Left renal cortex interstitium (tissue), 4 donors: ENCODE measurements at places on chromosomes 11 and 22. TPM values are rescaled to one million over a fixed set of nuclear protein-coding genes. Genes with fewer than 3 reads are reported as not detected.

Gene GNAZ
- polyA plus RNA-seq, result 5.2 TPM

- peak; percentile 75 for DNase-seq
These were observed 252.3 kb downstream of the KIRREL3 start for GRCh38 chr11:126748100-126748791.

GRCh38 chr11:117176186-117176585 is 2.4 kb upstream of the SIDT2 start:
- no peak for DNase-seq

Gene OR2AT4
- 0.01 TPM for polyA plus RNA-seq

Gene SEZ6L
- 0.18 TPM for polyA plus RNA-seq

GRCh38 chr22:21916309-21916918 is 36.2 kb downstream of the PPM1F start:
- DNase-seq, result no peak

DNA sequence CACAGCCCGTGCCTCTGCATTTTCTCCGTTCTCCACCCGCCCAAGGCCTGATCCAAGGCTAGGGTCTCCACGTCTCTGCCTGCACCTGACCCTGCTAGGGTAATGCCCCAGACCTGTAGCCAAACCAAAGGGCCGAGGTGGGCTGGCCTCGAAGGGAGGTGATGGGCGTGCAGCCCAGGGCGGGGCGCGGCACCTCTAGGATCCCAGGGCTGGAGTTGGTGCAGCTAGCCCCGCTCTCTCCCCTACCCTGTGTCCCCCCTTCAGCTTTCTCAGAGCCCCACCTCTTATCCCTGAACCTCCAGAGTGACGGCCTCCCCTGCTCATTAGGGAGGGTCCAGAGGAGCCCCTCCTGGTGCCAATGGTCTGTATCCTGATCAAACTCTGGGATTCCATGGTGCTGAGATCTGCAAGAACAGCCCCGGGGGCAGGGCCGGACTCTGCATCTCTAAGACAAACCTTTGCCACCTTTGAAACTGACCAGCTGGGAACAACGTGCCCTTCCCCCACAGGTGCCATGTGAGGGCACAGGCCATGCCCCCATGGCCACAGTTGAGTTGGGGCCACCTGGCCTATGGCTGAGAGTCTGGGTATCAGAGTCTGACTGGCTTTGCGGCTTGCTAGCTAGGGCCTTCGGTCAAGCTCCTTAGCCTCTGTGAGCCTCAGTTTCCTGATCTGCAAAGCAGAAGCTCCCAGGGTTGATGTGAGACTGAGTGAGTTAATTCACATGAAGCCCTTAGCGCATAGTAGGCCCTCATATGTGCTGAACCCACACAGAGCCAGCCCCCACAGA is 23.1 kb upstream of the CBX7 start:
- DNase-seq, result no peak

DNA sequence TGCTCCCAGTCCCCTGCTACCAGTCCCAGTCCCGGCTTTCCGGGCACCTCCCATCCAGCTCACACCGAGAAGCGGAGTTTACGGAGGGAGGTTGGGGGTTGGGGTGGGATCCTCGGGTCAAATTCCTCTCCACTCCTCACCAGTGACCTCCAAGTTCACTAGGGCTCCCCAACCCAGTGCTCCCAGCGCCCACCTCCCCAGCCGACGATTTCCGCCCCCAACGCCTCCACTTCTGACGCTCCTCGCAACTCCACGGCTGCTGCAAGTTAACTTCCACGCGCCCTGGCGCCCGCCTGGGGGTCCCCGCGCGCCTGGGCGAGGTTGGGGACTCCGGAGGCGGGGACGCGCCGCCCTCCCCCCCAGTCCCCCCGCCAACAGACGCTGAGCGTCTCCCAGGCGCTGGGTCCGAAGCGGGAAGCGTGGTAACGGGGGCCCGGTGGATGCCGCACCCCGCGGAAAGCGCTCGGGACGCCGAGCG is 526 bp downstream of the TPST2 start:
- no peak for DNase-seq

Gene PKNOX2
- 13.7 TPM for polyA plus RNA-seq

GRCh38 chr11:61870541-61871031 is 20.8 kb downstream of the FADS3 start:
- no peak for DNase-seq

- no peak for DNase-seq
These were observed 31.2 kb downstream of the MTMR3 start for GRCh38 chr22:29914165-29914564.

Gene OR4C13
- not detected for polyA plus RNA-seq

DNA sequence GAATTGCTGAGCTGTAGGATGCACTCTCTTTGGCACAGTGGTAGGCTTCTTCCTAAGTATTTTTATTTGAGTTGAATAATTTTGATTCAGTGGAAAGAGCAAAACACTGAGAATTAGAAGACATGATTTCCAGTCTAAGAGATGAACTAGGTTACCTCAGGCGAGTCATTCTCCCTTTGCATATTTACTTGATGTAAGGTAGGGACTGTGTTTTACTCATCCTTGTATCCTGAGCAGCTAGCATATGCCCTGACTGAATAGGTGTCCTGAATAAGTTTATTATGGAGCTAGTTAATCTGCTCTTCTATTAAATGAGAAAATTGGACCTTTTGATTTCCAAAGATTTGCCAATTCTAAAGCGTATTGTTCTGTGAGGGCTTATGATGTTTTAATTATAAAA is 50.7 kb downstream of the STIM1 start:
- no peak for DNase-seq

- DNase-seq, result no peak
These were observed 7.3 kb upstream of the SYT7 start for GRCh38 chr11:61587951-61588727.

- no peak for DNase-seq
These were observed 20.6 kb upstream of the FDX1 start for GRCh38 chr11:110409174-110409573.

- DNase-seq, result no peak
These were observed 207.1 kb upstream of the ARHGAP20 start for GRCh38 chr11:110919241-110919922.

DNA sequence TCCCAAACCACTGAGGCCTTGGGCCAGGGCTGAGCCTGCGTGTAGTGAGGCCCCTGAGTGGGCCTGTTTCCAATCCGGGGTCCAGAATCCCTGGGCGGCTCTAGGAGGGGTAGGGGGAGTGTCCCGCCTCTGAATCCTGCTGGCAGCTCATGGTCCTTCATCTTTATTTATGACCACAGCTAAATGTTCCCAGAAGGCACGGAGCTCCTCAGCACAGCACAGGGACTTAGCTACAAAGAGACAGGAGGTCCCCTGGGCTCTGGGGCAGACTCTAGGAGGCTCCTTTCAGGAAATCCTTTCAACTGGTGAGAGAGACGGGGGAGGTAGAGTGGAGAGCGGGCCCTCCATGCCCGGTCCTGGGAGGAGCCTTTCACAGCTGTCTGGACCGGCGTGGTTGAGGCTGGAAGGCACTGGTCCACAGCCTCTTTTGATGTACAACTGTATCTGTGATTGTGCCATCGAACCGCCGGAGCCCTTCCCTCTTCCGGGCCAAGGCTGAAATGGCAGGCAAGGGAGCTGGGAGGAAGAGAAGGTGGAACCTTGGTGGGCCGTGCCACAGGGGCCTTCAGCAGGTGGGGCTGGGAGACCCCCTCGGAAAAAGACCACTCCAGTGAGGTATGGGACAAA is 46.8 kb downstream of the SCUBE1 start:
- DNase-seq, result no peak

- DNase-seq, result no peak
These were observed 7.6 kb downstream of the MYO18B start for GRCh38 chr22:25749420-25750169.

DNA sequence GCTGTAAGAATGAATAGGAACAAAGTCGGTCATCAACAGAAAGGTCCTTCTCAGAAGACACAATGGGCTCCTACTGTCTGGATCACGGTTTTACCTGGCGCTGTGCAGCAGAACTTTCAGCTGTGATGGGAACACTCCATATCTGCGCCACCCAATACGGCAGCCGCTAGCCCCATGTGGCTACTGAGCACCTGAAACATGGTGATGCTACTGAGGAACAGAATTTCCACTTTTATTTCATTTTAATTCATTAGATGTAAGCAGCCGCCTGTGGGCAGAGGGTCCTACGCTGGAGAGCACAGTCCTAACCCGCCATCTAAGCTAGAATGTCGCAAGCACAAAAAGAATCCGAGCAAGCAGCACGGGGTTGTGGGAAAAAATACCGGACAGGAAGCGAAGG is 2.7 kb downstream of the SULT4A1 start:
- no peak for DNase-seq

DNA sequence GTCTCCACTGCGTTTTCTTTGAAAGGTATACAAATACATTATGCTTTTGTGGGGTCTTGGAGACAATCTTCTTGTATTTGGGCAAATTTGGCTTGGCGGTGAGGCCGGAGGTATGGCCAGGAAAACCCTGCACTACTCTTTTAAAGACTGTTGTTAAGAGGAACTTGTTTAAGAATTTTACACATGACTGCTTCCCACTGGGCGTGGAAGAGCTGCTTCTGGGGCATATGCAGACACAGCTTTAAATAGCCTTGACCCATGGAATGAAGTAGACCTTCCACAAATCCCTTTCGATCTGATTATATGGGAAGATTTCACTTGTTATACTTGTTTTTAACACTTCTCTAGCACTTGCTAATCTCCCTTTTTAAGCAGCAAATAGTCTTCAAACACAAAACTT is 453.6 kb downstream of the MN1 start:
- DNase-seq, result peak; percentile 40

DNA sequence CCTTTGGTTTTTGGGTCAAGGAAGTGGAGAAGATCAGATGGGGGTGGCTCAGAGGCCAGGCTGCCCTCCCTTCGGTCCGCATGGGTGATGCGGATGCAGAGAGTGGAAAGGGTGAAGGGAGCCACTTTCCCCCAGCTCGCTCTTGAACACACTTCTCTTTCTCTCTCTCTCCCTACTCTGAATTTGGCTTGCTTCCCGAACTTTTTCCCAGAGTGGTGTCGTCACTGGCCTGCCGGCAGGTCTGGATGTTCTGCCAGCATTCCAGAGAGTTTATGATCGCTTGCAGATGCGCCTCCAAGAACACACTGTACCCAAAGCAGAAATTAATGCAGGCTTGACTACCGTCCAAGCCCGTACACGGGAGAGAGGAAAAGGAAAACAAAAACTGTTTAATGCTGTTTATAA is 103.2 kb downstream of the ZBTB16 start:
- DNase-seq, result peak; percentile 91

GRCh38 chr22:49756201-49756600 is 71.5 kb downstream of the BRD1 start:
- no peak for DNase-seq

Gene APOBEC3G
- 7.5 TPM for polyA plus RNA-seq

GRCh38 chr22:20117633-20118299 is 740 bp upstream of the TRMT2A start:
- DNase-seq, result no peak

GRCh38 chr11:4699697-4700435 is 2.2 kb upstream of the OR51E2 start:
- DNase-seq, result no peak

DNA sequence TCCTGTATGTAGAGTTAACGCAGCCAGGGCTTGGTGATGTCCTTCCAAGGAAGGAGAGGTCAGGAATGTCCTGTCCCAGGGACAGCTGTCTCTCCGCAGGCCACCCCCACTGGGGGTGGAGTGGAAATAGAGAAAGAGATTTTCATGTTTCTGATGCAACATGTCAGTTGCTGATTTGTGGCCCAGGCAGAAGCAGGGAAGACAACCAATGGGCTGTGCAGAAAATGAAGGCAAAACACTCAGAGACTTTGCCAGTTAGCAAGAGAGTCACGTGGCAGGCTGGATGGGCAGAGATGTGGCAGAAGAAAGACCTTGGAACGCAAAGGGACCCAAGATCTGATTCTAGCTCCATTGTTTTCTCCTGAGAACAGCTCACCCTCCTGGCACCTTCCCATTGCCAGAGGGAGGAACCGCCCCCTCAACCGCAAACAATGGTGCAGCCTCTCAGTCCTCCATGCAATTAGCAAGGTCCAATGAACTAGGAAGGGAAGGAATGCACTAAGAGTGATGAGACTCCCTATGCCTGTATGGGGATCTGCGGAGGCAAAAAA is 71.0 kb downstream of the SYN3 start:
- no peak for DNase-seq

- no peak for DNase-seq
These were observed 7.4 kb upstream of the CDC42BPG start for GRCh38 chr11:64851831-64852351.

DNA sequence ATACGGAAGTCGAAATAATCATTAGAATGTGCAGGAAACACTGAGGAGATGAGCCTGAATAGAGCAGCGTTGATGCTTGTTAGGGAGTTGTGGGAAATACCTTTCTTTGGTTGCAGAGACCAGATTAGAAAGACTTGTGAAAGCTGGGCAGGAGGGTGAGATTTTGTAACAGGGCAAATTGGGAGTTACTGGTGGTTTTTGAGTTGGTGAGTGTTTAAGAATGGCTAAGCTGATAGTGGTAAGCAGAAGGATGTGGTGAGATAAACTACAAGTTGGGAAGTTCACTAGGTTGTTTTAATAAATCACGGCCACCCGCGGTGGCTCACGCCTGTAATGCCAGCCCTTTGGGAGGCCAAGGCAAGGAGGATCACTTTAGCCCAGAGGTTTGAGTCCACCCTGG is 34.4 kb downstream of the MCAM start:
- no peak for DNase-seq

GRCh38 chr22:35972559-35972958 is 56.1 kb downstream of the RBFOX2 start:
- no peak for DNase-seq

DNA sequence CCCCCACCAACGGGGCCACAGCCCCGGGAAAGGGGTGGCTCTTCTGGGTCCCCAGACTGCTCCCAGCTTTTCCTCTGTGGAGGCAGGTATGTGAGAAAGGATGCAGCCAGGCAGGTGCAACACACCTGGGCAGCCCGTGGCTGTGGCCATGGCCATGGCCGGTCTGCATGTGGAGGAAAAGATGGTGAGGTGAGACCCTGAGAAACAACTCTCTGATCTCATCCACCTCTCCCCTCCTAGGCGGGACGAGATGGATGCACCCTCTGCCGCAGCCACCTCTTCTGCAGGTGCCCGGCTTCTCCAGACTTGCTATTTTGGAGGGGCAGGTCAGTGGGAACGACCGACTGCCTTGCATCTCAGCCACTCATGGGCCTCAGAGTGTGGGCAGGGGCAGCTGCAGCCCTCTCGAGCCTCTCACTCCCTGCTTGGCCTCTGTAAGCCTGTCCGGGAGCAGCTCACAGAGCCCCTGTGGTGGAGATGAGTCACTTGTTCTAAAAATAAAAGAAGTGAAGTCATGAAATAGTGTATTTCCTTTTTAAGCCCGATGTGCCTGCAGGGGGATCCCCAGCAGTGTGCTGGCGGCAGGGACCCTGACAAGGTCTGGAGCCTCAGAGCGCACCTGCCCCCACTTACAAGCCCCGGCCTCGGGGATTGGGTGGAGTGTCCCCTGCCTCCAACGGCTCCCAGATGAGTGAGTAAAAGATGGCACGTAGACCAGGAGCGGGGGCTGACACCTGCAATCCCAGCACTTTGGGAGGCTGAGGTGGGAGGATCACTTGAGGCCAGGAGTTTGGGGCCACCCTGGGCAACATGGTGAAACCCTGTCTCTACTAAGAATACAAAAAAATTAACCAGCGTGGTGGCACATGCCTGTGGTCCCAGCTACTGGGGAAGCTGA is 10.7 kb downstream of the SMIM38 start:
- DNase-seq, result no peak
